ENCODE measurements at places on chromosomes 7 and 10.

- DNase-seq: no peak
Measured at GRCh38 chr10:101650863-101651262, 44.1 kb downstream of the FBXW4 start.

GRCh38 chr10:50653142-50653541 is 29.4 kb upstream of the SGMS1 start:
- peak; percentile 44 for DNase-seq

- DNase-seq: no peak
Measured at GRCh38 chr10:27537787-27538186, 33.7 kb downstream of the RAB18 start.

DNA sequence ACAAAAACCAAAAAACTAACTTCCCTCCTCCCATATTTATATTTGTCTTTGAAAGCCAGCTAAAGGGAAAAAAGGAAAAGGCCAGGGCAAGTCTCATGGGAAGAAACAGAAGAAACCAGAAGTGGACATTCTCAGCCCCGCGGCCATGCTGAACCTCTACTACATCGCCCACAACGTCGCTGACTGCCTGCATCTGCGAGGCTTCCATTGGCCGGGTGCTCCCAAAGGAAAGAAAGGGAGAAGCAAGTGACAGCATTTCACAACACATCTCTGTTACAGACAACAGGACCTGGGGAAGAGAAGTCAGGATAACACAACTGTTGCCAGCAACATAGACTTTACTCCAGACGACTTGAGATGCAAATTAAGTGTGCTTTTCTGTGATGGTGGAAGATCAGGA is 9.9 kb downstream of the SMKR1 start:
- DNase-seq: no peak

DNA sequence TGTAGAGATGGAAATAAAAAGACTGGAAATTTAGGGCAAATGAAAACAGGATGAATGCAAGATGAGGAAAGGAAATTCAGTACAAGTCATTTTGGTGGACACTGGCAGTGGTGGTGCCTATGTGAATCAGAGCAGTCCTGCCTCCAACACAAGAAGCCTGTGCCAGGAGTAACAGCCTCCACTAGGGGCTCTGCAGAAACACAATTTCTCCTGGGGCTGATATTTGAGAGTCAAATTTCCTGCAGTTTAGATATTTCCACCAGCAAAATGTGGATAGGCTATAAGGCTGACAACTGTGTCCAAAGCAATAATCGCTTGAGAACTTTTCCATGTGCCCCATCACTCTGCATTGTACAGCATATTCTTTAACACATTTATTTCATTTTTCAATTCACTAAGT is 4.7 kb upstream of the PLXDC2 start:
- DNase-seq: no peak

GRCh38 chr7:74709880-74710671 is 52.6 kb downstream of the GTF2I start:
- no peak for DNase-seq

- no peak for DNase-seq
Measured at GRCh38 chr7:75945297-75946168, 30.6 kb downstream of the POR start.

DNA sequence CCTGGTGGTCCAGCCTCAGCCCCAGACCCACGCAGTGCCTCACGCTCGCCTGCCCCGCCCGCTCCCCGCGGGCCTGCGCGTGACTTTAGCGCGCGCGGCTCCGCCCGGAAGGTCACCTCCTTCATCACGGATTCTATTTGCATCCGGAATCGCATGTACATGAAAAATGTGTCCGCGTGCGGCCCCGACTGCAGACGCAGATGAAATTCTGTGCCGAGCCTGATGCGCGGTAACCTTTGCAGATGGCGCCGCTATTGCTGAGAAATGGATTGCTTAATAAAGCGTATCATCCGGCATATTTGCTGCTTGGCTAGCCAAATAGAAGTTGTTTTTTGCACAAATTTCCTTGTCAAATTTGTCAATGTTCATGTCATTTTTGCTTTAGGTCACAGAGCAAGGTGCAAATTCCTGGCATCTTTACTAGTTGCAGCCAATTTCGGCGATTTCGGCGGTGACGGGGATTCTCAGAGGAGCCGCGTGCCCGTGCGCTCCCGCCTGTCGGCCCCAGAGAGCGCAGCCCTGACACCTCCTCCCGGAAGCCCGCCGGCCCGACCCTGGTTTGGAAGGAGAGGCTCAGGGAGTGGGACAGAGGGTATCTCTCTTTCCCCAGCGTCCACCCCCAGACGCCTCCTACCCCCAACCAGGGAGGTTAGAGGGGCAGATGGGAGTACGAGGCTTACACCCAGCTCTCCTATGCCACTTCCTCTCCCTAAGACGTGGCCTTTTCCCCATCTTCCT is 85.9 kb upstream of the PAX2 start:
- DNase-seq: no peak

DNA sequence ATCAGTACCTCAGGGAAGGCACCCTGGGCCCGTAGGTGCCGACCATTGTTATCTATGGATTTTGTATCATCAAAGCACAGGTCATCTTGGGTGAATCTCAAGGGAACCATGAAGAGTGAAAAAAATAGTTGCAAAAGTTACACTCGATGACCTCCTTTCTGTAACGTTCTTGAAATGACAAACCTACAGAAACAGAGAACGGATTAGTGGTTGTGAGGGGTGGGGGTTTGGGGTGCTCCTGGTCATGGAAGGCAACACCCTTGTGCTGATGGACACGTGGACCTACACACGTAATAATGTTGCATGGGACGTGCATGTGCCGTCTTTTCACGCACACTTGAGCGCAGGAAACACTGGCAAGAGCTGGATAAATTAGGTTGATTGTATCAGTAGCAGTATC is 655.9 kb downstream of the SDK1 start:
- no peak for DNase-seq

- no peak for DNase-seq
Measured at GRCh38 chr10:117723343-117723742, 180.8 kb downstream of the EMX2 start.

GRCh38 chr7:104779888-104780287 is 234.1 kb upstream of the KMT2E start:
- DNase-seq: no peak

DNA sequence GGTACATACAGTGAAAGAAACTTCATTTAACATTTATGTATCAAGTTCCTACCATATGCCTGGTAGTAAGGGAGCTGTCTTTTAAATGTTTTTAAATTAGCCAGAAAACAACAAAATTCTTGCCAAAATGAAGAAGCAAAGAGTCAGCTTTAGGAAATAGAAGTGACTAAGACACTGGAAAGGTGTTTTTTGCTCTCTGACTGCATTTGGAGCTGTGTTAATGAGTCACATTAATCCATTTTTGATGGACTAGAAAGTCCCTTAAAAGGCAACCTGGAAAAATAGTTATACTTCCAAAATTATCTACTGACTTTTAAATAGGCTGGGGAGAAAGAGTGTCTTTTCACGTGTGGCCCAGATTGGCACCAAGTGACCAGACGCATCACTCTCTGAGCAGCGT is 3.9 kb upstream of the COL17A1 start:
- DNase-seq: no peak

DNA sequence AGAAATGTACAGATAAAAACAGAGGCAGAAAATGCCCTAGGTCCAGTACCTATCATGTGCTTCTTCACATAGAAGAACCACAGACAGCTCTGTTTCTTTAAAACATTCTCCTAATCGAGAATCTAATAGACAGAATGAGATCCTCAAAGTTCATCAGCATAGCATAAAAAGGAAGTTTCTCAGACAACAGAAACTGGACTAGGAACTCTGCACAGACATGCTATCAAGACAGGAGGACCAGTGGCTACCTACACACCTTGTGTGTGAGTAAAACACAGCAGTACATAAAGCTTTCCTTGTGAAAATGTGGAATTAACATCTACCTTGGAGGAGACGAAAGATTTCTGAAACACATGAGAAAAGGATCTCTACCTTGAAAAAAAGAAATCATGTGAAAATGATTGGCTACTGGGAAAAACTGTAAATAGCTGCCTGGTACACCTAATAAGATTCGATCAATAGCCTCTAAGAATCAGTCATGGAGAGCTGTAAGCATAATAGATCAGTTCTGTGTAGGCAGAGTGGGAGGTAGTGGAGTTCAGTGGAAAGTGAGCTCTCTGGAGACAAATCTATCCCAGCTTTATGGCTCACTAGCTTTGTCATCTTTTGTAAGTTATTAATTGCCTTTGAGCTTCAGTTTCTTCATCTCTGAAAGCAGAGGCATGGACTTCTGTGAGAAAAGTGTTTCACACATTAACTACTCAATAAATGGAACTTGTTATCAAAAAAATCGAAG is 26.7 kb downstream of the ELAPOR2 start:
- no peak for DNase-seq

DNA sequence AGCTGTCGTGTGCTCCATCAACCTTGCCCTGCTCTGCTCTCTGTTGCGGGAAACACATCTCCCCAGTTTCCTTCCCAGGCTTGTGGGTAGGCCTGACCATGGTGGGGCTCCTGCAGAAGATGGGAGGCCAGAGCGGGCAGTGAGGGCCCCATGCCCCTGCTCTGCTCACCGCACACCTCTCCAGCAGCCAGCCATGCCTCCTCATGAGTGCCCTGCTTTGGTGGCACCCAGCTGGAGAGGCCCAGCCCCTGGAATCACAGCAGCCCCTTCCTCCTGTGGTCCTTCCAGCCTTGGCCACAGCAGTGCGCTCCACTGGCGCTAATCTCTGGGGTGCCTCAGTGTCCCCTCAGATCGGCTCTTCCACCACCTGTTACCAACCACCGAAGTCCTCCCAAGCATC is 4.2 kb upstream of the OPN4 start:
- peak; percentile 11 for DNase-seq

DNA sequence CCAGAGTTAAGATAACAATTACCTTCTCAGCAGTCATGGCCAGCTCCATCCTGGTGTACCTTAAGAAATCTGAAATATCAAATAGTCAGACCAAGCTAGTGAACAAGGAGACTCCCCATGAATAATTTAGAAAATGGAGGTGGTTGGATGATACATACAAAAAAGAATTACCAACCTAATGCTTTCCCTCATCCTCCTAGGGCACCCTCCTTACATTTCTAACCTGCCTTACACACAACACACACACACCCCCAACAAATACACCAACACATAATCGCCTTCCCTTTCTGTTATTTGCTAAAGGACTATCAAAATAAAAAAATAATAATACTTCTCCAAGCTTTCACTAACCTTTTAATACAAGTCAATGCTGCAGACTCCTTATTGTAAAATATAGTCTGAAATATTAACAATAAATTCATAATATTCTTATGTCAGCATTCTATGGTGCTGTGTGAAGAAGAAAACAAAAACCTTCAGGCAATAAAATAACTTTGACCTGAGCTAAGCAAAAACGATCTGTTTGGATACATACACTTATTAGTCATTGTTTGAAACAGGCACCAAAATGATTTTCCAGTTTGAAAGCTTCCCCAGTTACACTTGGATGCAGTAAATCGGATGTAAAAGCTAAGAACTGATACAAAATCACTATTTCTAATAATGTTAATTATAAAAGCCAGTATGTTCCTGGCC is 3.4 kb downstream of the TWIST1 start:
- DNase-seq: no peak

- no peak for DNase-seq
Measured at GRCh38 chr10:31133251-31133791, 101.7 kb upstream of the ZNF438 start.

DNA sequence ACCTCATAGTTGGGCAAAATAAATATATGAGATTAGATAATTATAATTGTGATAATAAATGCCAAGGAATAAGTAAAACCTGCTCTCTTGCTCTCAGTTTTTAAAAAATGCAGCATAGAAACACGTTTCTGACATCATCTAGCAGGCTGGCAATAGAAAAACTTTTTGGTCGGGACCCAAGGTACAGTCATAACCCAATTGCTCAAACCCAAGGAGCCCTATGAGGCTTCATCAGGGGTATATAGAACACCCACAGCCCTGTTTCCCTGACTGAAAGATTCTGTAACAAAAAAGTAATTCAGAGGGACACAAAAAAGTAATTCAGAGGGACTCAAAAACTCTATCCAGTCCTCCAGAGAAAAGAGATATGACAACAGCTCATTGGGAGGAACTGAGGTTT is 3.8 kb downstream of the PDE1C start:
- DNase-seq: no peak

GRCh38 chr7:33883671-33883965 is 21.7 kb upstream of the BMPER start:
- no peak for DNase-seq

DNA sequence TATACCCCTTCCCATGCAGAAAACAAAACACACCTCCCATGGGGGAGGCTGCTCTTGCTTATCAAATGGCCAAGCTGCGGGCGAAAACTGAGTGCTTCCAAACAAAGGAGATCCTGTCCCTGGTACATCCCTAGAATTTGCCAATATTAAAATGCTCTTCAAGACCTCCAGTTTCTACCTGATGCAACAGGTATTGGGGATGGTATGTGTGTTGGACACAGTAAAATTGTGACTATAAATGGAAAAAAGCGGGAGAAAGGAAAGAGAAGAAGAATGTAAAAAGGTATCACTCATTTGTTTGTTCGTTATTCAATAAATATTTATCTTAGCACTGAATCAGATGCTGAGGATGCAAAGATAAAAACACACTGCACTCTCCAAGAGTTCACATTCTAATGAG is 123.9 kb downstream of the KMT2E start:
- DNase-seq: no peak

GRCh38 chr7:126702242-126703016 is 550.3 kb downstream of the GRM8 start:
- no peak for DNase-seq

- no peak for DNase-seq
Measured at GRCh38 chr10:17316488-17317170, 88.6 kb downstream of the VIM start.

- DNase-seq: no peak
Measured at GRCh38 chr7:2195400-2196246, 37.1 kb downstream of the MAD1L1 start.

DNA sequence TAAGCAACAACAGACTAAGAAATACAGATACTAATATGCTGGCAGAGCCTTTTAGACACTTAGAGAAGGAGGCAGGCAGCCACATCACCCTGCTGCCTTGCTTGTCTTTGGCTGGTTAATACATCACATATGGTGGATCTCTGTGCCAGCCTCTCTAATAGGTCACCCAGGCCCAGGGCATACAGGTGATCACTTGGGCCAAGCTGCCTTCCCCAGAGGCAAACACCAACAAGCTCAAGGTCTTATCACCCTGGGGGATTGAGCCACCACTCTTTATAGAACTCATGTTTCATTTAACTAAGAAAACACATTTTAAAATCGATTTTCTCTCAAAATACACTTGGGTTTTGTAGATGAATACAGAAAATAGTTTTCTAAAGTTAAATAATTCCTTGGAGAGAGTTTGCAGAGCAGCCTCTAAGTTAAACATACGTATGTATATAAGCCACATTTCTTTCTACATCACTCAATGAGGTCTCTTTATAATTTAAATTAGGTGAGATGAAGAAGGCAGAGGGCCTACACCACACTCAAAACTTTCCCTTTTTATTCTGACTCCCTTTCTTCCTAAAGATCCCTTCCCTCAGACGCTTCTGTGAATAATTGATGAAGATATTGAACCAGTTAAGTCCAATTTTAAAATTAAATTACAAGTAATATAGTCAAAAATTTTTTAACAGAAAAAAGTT is 556.8 kb upstream of the GHITM start:
- DNase-seq: no peak

Measured in activated naive CD4-positive, alpha-beta T cell treated with anti-CD3 and anti-CD28 coated beads, Interleukin-2, amount 10 ng/mL, durations not matched to agents 7 days and 5 days (primary cell).